ENCODE measurements at places on chromosomes 5 and 9.

GRCh38 chr5:82100303-82101077, 128.7 kb downstream of the ATG10 start:
- DNase-seq: no peak

- no peak for DNase-seq
Observed at GRCh38 chr5:33212439-33212838, 228.3 kb upstream of the TARS1 start.

DNA sequence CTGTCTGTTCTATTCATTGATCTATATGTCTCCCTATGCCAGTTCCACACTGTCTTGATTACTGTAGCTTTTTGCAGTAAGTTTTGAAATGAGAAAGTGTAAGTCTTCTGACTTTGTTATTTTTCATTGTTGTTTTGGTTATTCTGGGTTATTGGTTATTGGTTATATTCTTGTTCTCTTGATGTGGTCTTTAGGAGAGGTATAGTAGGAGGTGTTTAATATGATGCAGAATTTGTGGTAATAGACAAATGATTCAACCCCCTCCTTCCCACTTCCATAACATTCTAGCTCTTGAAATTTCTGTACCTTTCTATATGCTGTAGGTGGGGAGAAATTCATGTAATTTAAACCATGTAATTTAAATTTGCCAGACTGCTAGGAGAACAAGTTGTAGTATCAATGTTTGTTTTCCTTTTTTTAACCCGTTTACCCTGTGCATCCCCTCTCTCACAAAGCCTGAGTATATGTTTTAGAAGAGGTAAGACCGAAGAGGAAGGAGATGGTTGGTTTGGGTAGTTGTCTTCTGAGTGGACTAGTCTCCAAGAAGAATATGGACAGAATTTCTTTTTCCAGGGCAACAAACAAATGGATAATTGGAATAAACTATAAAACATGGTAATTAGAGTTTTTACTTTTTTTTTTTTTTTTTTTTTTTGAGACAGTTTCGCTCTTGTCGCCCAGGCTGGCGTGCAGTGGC, 19.2 kb downstream of the ANKHD1 start:
- no peak for DNase-seq

GRCh38 chr9:32940740-32941139, 60.7 kb downstream of the APTX start:
- peak; percentile 44 for DNase-seq

- DNase-seq: no peak
Observed at GRCh38 chr9:89462199-89462598, 35.7 kb downstream of the SEMA4D start.

DNA sequence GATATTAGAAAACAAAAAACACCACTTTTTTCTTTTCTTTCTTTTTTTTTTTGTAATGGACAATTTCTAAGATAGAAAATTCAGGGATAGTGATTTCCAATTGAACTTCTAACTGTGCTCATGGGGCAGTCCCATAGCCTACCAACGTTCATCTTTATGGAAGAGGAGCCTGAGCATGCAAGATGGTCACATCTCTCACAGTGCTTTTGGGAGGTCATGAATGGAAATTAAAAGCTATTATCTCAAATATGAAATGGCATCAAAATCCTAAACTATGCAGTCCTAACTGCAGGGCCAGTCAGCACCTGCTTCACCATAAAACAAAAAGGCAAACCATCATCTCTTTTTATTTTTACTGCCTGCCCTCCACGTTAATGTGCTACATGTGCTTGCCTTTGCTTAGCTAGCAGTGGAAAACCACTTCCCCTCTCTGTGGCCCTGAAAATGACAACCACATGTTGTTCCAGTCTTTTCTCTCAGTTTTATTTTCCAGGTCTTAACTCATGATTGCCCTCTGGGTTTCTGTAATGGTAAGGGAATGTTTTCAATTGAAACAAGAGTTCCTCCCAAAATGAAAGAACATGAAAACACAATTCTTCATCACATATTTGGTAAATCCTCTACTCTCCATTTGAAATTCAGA, 16.7 kb downstream of the IFNB1 start:
- peak; percentile 25 for DNase-seq

Measured in HCEC 1CT (cell line).